ENCODE measurements at places on chromosomes 13 and 19. TPM values are rescaled to one million over a fixed set of nuclear protein-coding genes. Genes with fewer than 3 reads are reported as not detected.

UBE2L5 gene
- not detected for total RNA-seq

PTGER1 gene
- total RNA-seq: 1.8 TPM

MEIOSIN gene
- not detected for total RNA-seq

CYP2F1 gene
- total RNA-seq: not detected

LILRA2 gene
- total RNA-seq: not detected

SLC25A42 gene
- 4.0 TPM for total RNA-seq

CYP4F22 gene
- total RNA-seq: not detected

DCAF15 gene
- 16.2 TPM for total RNA-seq

PCDH20 gene
- not detected for total RNA-seq

OR10H3 gene
- total RNA-seq: not detected

NANOS3 gene
- not detected for total RNA-seq

PSG6 gene
- not detected for total RNA-seq

FGF9 gene
- not detected for total RNA-seq

SEMA6B gene
- total RNA-seq: not detected

C13orf42 gene
- not detected for total RNA-seq

RUBCNL gene
- 0.59 TPM for total RNA-seq

TMEM272 gene
- not detected for total RNA-seq

ELAVL3 gene
- not detected for total RNA-seq

SHANK1 gene
- total RNA-seq: 1.2 TPM

KL gene
- total RNA-seq: 0.20 TPM

NUFIP1 gene
- 4.7 TPM for total RNA-seq

TMEM150B gene
- total RNA-seq: not detected

RETN gene
- total RNA-seq: not detected

MED29 gene
- 17.3 TPM for total RNA-seq

PSG7 gene
- not detected for total RNA-seq

ZNF730 gene
- total RNA-seq: 2.7 TPM

SLC25A41 gene
- total RNA-seq: not detected

IL27RA gene
- 1.6 TPM for total RNA-seq

ZNF836 gene
- 3.3 TPM for total RNA-seq

All from subcutaneous preadipocyte (primary cell).